ENCODE measurements at places on chromosomes 11 and 22. TPM values are rescaled to one million over a fixed set of nuclear protein-coding genes. Genes with fewer than 3 reads are reported as not detected.

The DDIAS gene
- polyA plus RNA-seq, result 2.6 TPM

The RAG1 gene
- polyA plus RNA-seq, result 6.1 TPM

The GRAP2 gene
- 0.79 TPM for polyA plus RNA-seq

GRCh38 chr11:4830346-4830745 lies 9.2 kb downstream of the OR51F2 start:
- DNase-seq, result no peak

DNA sequence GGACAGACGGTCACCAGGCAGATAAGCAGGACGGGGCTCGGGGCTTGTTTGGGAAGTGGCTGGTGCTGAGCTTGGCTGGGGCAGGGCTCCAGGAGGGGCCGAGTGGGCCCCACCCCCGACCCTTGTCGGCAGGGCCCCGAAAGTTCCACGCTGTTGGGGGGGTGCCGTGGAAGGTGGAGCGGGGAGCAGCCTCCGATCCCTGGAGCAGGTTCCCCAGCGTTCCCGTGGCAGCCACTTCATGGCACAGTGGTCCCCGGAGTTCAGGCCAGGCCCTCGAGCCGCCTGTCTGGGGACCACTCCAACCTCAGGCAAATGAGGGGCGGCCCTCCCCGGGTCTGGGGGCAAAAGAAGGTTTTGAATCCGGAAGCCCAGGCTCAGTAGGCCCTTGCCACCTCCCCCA lies 46.7 kb upstream of the PPARA start:
- DNase-seq, result no peak

- DNase-seq, result no peak
Observed at GRCh38 chr11:116972691-116973090, 125.5 kb downstream of the SIK3 start.

- no peak for DNase-seq
Observed at GRCh38 chr11:561148-562003, 606 bp downstream of the RASSF7 start.

DNA sequence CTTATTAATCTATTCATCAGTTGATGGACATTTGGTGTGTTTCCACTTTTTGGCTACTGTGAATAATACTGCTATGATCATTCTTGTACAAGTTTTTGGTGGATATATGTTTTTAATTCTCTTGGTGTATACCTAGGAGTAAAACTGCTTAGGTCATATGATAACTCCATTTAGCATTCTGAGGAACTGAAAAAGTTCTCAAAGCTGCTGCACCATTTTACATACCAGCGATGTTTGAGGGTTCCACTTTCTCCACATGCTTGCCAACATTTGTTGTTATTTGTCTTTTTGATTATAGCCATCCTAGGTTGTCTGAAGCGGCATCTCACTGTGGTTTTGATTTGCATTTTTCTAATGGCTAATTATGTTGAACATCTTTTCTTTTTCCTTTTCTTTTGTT lies 4.1 kb upstream of the ACER3 start:
- no peak for DNase-seq

- DNase-seq, result no peak
Observed at GRCh38 chr11:1160231-1161101, 2.7 kb downstream of the MUC5AC start.

Data from hindlimb muscle (tissue), 1 donor.